Dermis lymphatic vessel endothelial cell (primary cell): ENCODE measurements at places on chromosomes 16 and 17. TPM values are rescaled to one million over a fixed set of nuclear protein-coding genes. Genes with fewer than 3 reads are reported as not detected.

The PRSS33 gene
- total RNA-seq, result not detected in 2 replicates

The COQ7 gene
- 27.2 and 29.6 TPM in 2 replicates for total RNA-seq

The SEZ6L2 gene
- 0.26 and 0.98 TPM in 2 replicates for total RNA-seq

The PLA2G15 gene
- 20.0 and 21.6 TPM in 2 replicates for total RNA-seq

The RPL38 gene
- 3,320 and 3,386 TPM in 2 replicates for total RNA-seq

The CCL4L2 gene
- not detected in 2 replicates for total RNA-seq
